CD4-positive, alpha-beta T cell treated with Interleukin-15 for 4 hours (primary cell): ENCODE measurements at places on chromosomes 13 and 19.

DNA sequence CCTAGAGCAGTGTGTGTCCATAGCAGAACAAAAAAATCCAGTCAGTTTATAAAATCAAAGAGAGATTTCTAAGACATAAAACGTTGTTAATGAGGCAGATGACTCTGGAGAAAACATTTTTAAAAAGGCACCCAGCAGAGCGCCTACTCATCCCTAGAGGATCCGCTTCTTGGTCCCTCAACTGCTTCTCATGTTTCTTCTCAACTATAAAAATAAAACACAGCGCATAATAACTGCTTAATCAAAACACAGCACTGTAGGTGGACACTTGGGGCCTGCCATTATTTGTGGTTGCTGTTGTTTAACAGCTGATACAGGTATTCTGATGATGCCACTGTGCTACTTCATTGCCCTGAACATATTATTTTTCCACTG, 347.9 kb downstream of the FGF9 start:
- DNase-seq: no peak

DNA sequence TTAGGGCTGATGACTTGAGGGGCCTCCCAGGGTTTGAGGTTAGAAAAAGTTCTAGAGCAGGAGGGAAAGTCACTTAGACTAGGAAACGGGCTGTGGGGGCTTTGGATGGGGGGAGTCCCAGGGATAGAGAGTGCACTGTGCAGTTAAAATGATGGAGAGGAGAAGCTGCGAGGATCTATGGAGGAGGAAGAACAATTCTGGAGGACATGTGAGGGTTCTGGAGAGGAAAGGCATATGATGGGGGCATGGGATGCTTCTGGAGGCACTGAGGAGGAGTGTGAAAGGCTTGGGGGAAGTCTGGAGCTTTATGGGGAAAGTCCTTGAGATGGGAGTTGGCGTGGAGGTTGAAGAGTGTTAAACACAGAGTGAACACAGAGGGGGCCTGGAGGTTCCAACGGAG, 2.2 kb downstream of the KCNC3 start:
- no peak for DNase-seq

- DNase-seq: no peak
Measured at GRCh38 chr19:43934055-43934984, 762 bp downstream of the ZNF45 start.

- no peak for DNase-seq
Measured at GRCh38 chr19:46471116-46471733, at the start of gene PNMA8A. Gene PNMA8A, minus strand, starts transcription at chr19:46471563. Its CDS starts 528 bp downstream, at chr19:46471035.

- DNase-seq: no peak
Measured at GRCh38 chr13:33127009-33127551, 110.9 kb downstream of the KL start.

DNA sequence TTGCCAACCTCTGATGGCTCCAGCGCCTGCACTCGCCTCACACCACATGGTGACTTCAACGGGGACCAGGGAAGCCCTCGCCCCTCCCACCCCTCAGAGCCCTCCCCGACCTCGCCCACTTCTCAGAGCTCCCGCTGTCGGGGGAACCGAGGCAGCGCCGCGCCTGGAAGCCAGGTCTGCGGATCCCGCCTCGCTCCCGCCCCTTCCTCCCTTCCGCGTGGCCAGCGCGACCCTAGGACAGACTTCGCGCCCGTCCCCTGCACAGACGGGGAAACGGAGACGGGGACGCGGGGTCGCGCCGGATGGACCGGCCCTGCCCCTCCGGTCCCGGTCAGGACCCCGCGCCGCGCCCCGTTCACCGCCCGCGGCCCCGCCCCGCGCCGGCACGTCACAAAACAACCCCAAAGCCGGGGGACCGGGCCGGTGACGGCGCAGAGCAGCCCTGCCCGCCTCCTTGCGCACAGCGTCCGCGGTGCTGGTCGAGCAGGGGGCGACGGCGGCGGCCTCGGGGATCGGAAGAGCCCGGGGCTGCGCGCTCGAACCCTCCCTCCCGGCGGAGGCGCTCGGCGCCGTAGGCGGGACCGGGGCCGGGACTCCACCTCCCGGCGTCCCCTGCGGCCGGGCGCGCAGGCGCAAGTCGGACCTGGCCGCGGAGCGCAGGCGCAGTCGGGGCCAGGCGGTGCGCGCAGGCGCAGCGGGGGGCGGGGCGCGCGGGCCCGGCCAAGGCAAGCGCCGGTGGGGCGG, 379 bp upstream of the CDC34 start:
- DNase-seq: peak; percentile 89

DNA sequence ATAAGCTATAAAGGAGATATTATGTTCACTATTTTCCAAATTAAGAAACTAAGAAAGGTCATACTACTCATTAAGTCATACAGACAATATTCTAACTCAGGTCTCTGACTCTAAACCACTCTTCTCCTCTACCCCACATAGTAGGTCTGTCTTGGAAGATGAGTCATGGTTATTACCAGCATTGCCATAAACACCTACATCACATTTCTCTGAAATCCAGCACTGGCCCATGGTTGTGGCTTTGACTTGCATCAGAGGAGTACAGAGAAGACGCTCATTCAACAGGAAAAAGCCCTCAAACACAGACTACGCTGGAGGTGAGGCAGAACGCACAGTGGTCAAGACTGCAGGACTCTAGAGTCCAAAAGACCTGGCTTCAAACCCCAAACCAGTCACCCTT, 476.8 kb downstream of the COG6 start:
- peak; percentile 21 for DNase-seq

DNA sequence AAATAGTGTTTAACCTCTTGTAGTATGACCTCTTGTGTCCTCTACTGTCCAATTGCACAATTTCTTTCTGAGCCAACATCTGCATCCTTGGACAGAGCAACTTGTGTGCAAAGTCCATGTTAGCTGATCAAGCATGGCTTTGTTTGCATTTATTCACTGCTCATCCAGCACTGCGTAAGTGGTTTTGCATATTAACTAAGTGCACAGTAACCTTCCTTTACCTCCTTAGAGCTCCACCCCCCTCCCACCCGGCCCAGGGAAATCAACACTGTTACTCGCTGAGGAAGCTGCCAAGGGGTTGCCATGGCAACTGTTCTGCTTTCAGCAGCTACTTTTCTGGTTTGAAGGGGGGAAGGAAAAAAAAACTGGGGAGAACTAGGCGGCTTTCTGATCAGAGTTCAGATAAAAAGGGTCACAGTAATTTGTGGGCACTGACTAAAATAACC, 153.5 kb upstream of the KLF12 start:
- peak; percentile 93 for DNase-seq
